Heart right ventricle (tissue), 16 donors: ENCODE measurements at places on chromosomes 13 and 19. TPM values are rescaled to one million over a fixed set of nuclear protein-coding genes. Genes with fewer than 3 reads are reported as not detected.
A peak's percentile ranks its signal among the peaks of the same experiment; 100 is the strongest.

GRCh38 chr19:13794398-13794756, 866 bp upstream of the ZSWIM4 start:
- peak overlapping the region; percentile 92 for H3K27ac ChIP-seq
- H3K4me1 ChIP-seq, result peaks cover 19% of the 10 kb centered on the region
- DNase-seq, result peak; percentile 74
- peak overlapping the region; percentile 73 for H3K4me3 ChIP-seq
- no peaks in the 10 kb centered on the region for H3K36me3 ChIP-seq

DNA sequence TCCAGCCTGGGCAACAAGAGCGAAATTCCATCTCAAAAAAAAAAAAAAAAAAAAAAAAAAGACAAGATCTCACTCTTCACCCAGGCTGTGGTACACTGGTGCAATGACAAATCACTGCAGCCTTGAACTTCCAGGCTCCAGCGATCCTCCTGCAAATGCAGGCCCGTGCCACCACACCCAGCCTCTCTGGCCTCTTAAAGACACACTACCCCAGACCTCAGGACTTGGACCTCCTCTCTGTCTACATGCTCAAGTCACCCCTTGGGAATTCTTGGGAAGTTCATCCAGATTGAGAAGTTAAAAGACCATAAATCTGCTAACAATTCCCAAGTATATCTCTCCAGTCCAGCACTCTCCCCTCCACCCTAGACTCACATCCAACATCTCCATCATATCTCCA, 10.6 kb upstream of the HIPK4 start:
- H3K27me3 ChIP-seq, result no peaks in the 10 kb centered on the region
- peaks cover 12% of the 10 kb centered on the region for H3K4me1 ChIP-seq
- H3K27ac ChIP-seq, result no peak overlapping the region
- no peak overlapping the region for H3K4me3 ChIP-seq

The ZBTB32 gene
- total RNA-seq, result not detected

DNA sequence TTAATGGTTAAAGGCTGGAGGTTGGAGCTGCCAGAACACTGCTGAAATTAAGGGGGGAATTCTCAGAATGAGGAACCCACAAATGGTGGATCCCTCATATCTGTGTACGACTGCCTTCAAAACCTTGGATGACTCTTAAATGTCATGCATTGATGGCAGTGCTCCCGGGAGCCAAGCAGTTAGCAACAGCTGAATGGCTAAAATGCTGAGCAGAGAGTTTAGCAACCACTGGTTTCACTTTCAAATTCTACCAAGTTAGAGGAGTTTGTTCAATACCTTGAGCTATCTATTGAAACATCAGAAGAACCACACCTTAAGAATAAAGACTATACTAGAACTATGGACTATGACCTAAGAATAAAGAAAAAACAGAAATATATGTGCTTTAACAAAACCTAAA, 41.4 kb downstream of the UQCRFS1 start:
- no peaks in the 10 kb centered on the region for H3K27me3 ChIP-seq
- no peaks in the 10 kb centered on the region for H3K4me1 ChIP-seq

The FOXA3 gene
- not detected for total RNA-seq
